ENCODE measurements at places on chromosomes 6 and 20.
A peak's percentile ranks its signal among the peaks of the same experiment; 100 is the strongest.

DNA sequence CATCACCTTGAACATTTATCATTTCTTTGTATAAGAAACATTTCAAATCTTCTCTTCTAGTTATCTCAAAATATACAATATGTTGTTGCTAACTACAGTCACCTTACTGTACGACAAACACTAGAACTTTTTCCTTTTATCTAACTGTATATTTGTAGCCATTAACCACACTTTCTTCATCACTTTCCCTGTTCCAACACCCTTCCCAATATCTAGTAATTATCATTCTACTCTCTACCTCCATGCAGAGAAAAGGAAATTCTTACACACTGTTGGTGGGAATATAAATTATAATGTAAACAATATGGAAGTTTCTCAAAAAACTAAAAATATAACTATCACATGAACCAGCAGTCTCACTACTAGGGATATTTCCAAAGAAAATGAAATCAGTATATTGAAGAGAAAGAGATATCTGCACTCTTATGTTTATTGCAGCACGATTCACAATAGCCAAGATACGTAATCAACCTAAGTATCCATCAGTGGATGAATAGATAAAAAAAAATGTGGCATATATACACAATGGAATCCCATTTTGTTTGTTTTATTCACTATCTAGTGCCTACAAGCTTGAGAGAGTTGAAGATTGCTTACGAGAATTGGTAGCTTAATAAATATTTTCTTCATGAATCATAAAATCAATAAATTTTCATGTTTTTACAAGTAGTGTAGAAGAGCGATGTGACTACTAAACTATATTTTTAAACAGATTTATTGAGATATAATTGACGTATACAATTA is 2.4 kb downstream of the RHAG start:
- no peak for DNase-seq

- DNase-seq: no peak
These were observed 178.7 kb downstream of the OTOR start for GRCh38 chr20:16926626-16927430.

DNA sequence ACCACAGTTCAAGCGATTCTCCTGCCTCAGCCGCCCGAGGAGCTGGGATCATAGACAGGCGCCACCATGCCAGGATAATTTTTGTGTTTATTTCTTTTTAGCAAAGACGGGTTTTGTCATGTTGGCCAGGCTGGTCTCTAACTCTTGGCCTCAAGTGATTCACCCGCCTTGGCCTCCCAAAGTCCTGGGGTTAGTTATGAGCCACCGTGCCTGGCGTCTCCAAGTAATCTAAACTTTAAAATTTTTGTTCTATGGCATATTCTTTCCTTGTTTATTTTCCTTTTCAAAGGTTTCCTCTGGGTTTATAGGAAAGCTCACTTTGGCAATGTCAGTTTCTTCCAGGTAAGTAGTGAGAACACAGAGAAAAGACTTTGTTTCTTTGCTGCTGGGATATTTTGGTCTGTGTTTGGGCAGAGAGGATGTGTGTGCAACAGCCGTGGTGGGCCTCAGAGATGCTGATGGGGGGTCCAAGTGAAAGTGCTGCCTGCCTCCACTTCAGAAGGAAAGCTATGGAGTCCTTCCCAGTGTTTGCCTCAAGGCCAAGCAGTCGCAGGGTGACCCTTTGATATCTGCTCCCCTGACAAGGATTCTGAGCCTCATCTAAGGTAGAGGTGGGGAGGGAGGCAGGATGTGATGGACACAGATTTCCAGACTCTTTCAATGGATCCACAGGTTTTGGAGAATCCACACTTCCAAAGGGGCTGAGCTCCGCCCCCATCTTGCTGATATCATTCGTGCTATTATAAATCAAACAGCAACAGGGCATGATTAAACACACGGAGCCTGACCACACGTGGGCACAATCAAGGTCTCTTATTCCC is 2.3 kb downstream of the LRP11 start:
- DNase-seq: no peak

DNA sequence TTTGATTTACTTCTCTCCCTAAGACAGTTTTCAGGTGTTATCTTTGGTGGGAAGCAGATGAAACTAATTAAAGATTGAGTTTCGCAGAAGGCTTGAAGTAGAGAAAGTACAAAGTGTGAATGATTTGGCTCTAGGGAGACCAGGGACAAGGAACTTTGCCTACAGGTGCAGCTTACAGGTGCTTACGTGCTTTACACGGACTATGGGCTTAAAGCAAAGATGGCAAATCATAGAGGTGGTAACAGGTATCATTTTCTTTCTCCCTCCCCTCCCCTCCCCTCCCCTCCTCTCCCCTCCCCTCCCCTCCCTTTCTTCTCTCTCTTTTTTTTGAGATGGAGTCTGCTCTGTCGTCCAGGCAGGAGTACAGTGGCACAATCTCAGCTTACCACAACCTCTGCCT is 136.3 kb downstream of the SLC35B3 start:
- no peak for DNase-seq

DNA sequence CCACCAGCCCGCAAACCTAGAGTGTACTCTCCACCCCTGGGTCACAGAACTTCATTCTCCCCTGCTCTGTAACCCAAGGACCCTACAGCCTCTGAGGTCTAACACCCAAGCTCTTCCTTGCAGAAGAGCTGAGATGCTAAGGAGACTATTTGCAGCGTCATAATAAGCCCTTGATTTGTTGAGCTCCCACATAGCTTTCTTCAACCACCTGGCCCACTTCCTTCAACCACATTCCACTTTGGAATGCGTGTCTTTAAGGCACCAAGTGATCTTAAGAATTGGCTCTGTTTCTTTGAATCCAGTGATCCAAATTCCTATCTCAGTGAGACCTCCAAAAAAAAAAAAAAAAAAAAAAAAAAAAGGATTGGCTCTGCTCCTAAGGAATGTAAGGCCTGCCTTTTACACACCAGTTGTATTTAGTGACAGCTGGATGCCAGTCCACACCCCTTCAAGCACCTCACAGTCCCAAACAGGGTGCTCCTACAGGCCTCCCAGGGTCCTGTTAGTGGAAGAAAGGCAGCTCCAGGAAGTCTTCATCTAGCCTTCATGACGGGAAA is 106.2 kb downstream of the UBE3D start:
- DNase-seq: no peak

DNA sequence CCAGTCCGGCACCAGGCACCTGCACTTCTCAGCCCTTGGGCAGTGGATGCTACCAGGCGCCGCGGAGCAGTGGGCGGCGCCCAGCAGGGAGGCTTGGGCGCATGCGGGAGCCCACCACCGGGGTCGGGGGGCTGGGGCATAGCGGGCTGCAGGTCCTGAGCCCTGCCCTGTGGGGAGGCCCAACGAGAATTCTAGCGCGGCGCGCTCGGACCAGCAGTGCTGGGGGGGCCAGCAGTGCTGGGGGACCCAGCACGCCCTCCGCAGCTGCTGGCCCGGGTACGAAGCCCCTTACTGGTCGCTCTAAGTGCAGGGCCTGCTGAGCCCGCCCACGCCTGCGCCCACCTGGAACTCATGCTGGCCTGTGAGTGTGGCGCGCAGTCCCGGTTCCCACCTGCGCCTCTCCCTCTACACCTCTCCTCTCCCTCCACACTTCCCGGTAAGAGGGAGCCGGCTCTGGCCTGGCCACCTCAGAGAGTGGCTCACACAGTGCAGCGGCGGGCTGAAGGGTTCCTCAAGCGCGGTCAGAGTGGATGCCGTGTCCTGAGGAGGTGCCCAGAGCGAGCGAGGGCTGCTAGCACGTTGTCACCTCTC is 28.5 kb upstream of the SERPINB1 start:
- no peak for DNase-seq

DNA sequence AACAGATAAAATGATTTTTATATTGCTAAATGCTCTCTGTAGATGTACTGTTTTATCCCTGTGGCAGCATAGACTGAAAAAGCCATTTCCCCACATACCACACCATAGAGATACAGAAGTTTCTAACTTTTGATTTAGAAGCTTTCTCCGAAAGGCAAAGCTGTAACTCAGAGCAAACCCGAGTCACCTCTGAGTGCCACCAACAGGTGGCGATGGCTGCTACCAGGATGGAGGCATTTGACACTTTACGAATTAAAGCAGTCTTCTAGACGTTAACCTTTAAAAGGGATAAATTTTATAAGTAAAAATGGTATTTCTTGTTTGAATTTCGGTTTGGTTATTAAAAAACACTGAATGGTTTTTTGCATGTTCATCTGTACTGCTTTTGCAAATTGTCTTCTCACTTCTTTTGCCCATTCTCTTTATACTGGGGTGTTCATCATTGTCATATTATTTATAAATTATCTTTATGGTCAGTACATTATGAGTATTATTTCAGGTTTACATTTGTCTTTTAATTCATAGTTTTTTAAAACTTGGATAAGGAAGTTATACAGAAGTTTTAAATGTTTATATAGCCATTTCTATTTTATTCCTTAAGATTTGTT is 201.0 kb upstream of the CEP162 start:
- DNase-seq: no peak

- DNase-seq: no peak
These were observed 154.0 kb downstream of the TSHZ2 start for GRCh38 chr20:53126185-53126584.

- DNase-seq: no peak
These were observed 173.0 kb upstream of the JAG1 start for GRCh38 chr20:10846766-10847165.

DNA sequence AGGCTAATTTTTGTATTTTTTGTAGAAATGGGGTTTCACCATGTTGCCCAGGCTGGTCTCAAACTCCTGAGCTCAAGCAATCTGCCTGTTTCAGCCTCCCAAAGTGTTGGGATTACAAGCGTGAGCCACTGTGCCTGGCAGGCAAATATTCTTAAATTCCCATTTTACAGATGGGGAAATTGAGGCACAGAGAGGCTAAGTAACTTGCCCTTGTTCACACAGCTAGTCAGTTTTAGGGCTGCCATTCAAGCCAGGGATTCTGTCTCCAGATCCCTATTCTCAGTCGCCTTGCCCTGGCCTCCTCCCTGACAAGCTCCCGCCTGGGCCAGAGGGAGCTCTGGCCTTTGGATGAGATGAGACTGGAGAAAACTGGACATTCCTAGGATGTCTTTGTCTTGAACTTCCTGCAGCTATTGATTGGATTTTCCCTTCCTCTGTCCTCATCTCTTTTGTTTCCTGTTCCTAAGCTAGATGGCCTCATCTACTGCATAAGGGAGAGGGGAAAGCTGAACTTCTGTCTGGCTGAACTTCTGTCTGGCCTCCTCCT is 90.5 kb downstream of the NDUFAF5 start:
- no peak for DNase-seq

DNA sequence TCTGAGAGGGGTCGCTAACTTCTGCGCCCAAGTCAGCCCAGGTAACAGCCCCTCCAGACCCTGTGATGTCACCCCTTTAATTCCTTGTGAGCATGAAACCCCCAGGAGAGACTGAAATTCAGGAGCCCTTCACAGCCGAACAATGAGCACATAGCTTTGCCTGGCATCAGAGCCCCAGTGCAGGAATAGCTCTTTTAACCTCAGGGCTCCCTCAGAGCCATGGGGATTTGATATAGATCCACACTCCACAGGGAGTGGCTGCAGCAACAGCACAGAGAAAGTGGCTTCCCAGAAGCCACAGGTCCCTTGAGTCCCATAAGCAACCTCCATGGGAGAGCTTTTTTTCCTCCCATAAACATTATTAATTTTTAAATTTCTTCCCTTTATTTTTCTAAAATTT is 150.0 kb upstream of the MARCKS start:
- no peak for DNase-seq

GRCh38 chr6:168196385-168196860 is 117.4 kb upstream of the FRMD1 start:
- peak; percentile 91 for DNase-seq

GRCh38 chr6:33212857-33213165 is 4.5 kb downstream of the RING1 start:
- no peak for DNase-seq

DNA sequence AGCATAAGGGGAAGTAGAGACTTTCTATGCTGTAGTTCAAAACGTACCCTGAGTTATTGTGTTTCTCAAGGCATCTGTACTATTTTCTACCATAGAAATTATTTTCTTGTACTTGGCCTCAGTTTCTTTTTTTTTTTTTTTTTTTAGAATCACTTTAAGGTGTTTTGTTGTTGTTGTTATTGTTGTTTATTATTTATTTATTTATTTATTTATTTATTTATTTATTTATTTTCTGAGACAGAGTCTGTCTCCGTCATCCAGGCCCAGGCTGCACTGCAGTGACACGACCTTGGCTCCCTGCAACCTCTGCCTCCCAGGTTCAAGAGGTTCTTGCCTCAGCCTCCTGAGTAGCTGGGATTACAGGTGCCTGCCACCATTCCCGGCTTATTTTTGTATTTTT is 179.1 kb downstream of the GRIK2 start:
- DNase-seq: no peak

- no peak for DNase-seq
These were observed 148.8 kb downstream of the CFAP61 start for GRCh38 chr20:20201124-20201523.

DNA sequence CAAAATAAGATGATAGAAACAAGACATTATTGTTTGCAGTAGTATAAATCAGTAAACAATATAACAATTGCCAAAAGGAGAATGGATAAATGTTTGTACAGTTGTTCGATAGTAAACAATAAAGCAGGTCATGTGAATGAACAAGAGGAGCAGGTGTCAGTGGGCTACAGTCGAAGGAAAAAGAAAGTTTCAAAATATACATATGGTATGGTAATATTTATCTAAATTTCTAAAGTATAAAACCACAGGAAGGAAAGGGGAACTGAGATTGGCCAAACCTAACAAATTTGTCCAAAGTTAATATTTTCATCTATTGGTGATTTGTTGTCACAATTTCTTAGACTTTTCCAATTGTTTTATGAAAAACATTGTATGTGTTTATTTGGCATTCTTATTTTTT is 110.9 kb downstream of the SH3BGRL2 start:
- no peak for DNase-seq

DNA sequence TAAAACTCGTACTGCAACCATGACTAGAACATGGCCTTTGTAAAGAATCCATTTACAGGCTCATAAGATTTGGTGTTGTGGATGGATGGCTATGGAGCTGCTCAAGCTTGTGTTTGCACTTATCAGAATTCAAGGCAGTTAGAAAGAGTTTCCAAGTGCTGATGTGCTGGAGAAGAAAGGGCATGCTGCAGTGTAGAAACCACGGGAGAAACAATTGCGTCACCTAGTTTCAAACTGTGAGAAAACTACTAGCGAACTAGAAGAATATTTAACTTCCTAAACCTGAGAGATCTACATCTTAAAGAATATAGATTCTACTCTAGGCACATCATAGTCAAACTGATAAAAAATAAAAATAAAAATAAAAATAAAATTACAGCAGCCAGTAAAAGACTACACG is 116.2 kb downstream of the SGK1 start:
- no peak for DNase-seq

GRCh38 chr6:76792394-76792793 is 670.9 kb downstream of the HTR1B start:
- no peak for DNase-seq

GRCh38 chr6:137728386-137729349 is 138.4 kb upstream of the TNFAIP3 start:
- peak; percentile 58 for DNase-seq
